ENCODE measurements at places on chromosomes 12 and 14.

- no peak for DNase-seq
These were observed 44.0 kb upstream of the OTX2 start for GRCh38 chr14:56854325-56854724.

GRCh38 chr12:6322352-6322751, 11.9 kb downstream of the PLEKHG6 start:
- no peak for DNase-seq

DNA sequence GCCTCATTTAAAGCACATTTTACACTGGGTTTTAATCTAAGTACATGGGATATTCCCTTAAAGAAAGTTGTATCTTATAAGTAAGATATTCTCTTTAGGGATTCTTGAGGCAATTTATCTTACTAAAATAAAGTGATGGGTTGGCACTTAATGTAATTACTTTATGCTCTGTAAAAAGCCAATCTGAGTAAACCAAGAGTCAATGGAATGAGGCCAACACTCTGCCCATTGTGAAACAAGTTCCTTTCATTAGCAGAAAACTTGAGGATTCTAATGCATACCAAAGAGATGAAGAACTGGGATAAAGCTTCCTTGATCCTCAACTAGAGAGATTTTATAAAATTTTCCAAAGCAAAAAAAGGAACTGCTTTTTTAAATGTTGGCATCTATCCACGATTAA, 121.2 kb downstream of the METTL25 start:
- peak; percentile 36 for DNase-seq

GRCh38 chr14:90301668-90302090, 30.1 kb downstream of the NRDE2 start:
- no peak for DNase-seq

- no peak for DNase-seq
These were observed 228.8 kb downstream of the C12orf75 start for GRCh38 chr12:105559310-105559709.

- no peak for DNase-seq
These were observed 107.5 kb upstream of the DYRK2 start for GRCh38 chr12:67540920-67541624.

Measured in GM04503 (cell line).